ENCODE measurements at places on chromosomes 11 and 22.

DNA sequence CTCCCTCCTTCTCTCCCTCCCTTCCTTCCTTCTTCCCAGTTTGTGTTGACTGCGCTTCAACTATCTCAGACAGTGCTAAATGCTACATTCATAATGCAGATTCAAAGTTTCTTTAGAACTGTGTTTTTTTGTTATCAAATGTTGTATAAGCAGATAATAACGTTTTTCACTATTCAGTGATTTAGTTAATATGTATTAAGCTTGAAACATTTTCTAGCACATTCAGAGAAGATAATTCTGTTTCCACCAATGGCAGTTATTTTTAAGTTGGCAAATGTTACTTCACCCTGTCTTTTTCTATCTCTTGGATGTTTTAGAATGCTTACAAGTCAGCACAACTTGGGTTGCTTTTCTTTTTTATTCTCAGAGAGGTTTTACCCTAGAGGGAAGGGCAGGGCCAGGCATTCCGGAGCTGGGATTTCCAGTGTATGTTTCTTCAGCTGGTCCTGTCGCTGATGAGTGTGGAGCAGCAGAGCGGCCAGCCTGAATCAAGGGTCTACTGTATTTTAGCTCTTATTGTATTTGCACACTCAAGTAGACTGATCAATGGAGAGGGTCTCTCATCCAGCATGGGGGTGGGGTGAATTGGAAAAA is 162.3 kb upstream of the ARHGAP20 start:
- no peak for DNase-seq

GRCh38 chr22:41925783-41926460 is 684 bp downstream of the TNFRSF13C start:
- DNase-seq = peak; percentile 76

DNA sequence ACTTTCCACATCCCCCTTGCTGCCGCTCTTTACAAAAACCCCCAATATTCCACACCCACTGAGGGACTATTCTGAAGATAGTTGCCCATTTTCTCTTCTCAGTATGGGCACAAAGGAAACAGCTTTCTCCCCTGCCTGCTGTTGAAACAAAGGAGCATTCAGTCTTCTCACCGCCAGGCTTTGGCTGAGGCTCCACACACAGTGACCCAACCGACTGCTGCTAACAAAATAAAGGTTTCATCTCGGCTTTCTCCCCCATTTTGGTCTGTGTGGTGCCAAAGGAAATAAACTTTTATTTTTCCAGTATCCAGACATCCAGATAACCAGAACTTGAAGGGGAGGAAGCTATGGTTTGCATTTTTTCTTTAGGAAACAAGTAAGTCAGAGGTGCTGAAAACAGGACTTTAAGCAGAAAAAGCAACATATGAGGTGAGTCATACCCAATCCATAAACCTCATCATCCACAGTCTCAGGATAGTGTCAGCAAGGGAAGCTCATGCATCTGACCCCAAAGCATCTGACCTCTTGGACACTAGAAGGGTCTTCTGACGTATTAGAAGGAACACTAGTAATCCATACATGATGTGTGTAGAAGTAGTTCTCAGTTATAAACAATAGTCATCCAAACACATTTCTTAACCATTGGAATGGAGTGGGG is 6.4 kb downstream of the CLMP start:
- no peak for DNase-seq

DNA sequence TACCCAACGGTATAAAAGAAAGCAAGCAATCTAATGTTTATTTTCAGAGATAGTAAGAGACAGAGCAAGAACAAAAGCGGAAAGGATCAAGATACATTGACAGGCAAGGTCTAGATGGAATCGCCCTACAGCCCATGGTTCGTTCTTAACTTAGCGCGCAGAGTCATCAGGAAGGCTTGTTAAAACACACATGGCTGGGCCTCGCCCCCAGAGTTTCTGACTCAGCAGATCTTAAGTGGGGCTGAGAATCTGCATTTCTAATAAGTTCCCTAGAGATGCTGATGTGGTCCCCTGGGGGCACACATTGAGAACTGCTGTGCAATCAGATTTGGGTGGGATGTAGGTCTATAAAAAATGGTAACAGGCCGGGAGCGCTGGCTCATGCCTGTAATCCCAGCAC is 35.8 kb upstream of the CHRM4 start:
- peak; percentile 76 for DNase-seq

DNA sequence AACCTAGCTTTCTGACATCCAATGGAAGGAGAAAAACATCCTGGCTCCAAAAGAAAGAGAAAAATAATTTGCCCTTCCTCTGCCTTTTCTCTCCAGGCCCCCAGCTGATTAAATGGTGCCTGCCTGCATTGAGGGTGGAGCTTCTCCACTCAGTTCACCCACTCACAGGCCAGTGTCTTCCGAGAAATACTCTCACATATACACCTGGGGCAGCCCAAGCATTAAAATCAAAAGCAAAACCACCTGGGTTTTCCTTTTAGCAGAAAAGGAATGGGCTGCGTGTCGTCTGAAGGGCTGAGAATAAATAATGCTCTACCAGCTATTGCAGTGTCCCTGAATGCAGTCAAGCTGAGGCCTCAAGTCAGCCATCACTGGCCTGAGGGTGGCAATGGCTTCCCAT is 1143.8 kb upstream of the TENM4 start:
- no peak for DNase-seq

Measured in erythroblast (primary cell).